ENCODE measurements at places on chromosomes 4 and X.

- DNase-seq: no peak
Measured at GRCh38 chr4:183255487-183255886, 64.6 kb downstream of the CLDN22 start.

- DNase-seq: no peak
Measured at GRCh38 chrX:133251204-133251603, 33.0 kb upstream of the TFDP3 start.

- DNase-seq: no peak
Measured at GRCh38 chr4:174449944-174450785, 72.1 kb downstream of the HPGD start.

DNA sequence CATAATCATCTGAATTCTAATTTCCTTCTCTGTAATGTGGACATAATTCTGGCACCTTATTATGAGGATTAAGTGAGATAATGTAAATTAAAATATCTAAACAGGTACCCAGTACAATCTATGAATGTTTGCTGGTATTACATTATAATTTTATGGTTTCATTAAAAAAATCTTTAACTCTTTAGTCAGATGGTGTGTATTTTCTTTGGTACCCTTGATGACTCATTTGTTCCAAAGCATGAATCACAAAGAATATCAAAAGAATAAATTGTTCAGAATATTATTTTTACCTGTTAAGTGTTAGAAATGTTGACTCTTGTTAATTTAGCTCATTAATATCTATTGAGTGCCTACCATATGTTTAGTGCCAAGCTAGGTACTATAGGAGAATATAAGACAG is 74.3 kb downstream of the SNX25 start:
- no peak for DNase-seq
